ENCODE measurements at places on chromosomes 5 and 9.

DNA sequence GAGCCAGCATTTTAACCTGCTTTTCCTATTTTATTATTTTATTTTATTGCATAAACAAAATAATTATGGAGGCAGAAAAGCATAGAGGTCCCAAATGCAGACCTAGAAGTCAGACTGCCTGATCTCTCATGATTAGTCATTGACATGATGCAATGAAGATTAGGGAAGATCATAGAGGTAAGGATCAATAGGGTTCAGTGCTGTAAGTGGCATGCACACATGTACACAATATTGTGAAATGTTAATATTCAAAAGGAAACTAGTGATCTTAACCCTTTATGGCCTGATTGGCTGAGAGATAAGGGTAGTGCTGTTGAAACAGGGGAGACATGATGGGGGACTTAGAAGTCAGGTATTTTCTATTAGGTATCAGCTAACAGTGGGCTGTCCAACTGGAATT lies 1.1 kb upstream of the FRRS1L start:
- DNase-seq = no peak

GRCh38 chr9:86389628-86390027 lies 35.4 kb upstream of the TUT7 start:
- no peak for DNase-seq

- no peak for DNase-seq
Observed at GRCh38 chr5:24510523-24510988, 134.2 kb downstream of the CDH10 start.

DNA sequence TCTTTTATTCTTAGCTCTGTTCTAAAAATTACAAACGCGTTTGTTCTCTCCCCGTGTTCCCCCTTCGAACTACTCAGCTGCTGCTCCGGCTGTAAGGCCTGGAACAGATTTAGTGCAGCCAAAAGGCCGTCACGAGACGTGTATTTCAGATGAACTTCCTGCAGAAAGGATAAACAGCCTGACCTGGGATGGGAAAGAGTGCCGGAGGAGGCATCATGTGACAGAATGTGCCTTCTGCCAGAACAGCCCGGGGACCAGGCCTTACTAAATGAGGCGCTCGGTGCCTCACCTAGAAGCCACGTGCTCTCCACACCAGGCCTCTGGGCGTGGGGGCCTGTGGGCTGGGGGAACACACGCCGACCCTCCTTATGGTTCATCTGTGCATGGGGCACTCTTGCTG lies 94.7 kb downstream of the PPARGC1B start:
- no peak for DNase-seq

DNA sequence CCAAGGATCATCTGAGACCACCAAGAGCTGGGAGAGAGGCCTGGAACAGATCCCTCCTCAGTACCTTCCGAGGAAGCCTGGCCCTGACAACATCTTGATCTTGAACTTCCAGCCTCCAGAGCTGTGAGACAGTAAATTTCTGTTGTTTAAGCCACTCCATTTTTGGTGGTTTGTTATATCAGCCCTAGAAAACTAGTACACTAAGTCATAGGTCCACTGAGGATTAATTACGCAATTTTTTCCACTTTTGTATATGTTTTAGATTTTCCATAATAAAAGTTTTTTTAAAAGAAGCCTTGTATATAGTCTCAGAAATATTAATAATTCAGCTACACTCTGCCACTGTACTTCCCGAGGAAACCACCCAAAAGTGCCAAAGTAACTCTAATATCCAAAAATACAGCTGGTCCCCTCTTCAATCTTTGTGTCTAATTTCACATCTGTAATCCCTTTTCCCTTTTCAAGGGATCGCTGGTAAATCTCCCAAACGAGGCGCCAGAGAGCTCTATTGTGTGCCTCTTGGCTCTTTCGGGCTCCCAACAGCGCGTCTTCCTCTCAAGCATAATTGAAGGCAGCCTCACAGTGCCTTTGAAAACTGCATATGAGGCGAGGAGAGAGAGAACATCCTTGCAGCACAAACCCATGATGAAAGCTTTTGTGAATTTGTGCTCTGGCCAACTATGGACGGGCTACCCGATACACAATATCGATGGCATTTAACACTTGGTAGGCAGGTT lies 32.7 kb downstream of the PRUNE2 start:
- no peak for DNase-seq

Measured in stimulated activated CD4-positive, alpha-beta T cell treated with anti-CD3 and anti-CD28 coated beads, Interleukin-15, amount 100 ng/mL, for 48 hours (primary cell).